Non-pigmented ciliary epithelial cell (primary cell): ENCODE measurements at places on chromosomes 5 and 9.

DNA sequence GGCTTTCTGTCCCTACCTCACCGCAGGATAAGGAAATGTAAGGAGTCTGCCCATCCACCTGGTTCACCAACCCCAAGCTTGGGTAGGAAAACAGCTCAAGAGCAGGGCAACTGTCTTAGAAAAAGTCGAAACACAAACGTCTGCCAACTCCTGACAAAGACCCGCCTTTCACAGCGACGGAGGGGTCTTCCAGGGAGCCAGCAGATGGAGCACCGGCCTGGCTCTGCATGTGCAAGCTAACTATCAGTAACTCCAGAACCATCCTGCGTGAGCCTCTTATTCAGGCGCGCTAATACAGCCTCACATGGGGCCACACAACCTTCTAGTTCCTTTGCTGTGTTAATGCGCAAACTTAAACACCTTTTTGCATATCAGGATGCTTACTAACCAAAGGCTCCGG, 26.9 kb downstream of the CAMSAP1 start:
- no peak for DNase-seq

DNA sequence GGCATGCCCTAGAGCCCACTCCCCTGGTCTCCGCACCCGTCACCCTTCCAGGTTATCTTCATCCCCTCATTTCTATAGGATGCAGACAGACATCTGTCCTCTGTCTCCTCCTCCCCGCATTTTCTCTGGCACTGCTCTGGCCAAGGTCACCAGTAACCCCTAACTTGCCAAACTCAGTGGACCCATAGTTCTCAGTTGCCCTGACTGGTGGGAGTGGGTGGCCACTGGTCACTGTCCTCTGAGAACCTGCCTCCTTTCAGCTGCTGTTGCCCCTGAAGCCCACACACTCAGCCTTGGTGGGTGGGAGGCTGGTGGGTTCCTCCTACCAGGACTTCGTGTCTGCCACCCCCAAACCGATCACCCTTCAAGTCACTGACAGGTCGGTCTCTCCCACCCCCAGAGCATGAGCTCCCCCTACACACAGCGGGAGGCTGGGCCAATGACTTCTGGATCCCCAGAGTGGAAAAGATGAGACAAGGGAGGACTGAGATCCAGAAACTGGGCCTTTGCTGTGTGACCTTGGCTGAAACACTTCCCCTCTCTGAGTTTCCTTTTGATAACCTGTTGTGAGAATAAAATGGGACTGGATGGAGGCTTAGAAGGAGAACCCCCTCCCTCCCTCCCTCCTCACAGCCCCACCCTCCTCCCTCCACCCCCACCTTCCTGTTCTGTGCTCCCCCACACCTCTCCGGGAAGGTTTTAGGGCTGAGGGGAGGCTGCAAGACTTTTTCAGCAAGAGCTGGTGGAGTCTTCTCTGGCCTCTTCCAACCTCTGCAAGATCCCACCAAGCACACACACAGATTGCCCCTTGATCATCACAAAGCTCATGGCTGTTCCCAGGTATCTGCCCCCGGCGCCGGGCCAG, 2.4 kb upstream of the DBN1 start:
- DNase-seq, result no peak

DNA sequence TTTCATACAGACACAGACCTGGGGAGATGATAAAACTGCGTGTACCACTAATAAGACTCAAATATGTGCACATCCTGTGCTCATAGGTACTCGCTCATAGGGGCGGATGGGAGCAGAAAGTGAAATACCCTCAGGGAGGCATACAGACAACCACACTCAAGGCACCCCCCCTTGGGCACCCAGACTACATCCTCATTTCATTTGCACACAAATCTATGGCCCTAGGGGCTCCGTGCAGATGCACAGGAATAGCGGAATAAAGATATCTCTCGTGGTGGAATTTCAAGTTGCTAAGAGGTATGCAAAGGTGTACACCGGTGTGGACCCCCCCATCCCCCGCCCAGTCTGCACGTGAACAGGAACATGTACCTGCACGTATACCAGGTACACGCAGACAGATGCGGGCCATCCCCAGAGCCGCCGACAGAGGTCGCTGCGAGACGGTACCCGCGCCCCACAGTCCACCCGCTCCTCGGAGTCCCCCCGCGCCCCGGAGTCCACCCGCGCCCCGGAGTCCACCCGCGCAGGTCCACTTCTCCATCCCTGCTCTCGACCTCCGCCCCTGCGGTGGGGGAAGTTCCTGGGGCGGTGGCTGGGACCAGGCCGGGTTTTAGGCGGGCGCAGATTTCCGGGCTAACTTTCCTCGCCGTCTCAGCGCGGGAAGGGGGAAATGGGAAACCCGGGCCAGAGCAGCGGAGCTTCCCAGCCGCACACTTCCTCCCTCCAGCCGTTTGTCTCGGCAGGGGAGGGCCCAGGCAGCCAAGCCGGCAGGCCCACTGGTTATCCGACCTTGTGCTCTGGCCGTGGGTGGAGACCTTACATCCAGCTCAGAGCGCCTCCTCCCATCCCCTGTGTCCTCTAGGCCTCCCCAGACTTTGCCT, 1.0 kb upstream of the IL12B start:
- no peak for DNase-seq

GRCh38 chr9:122398371-122398924, 27.6 kb downstream of the PTGS1 start:
- no peak for DNase-seq

DNA sequence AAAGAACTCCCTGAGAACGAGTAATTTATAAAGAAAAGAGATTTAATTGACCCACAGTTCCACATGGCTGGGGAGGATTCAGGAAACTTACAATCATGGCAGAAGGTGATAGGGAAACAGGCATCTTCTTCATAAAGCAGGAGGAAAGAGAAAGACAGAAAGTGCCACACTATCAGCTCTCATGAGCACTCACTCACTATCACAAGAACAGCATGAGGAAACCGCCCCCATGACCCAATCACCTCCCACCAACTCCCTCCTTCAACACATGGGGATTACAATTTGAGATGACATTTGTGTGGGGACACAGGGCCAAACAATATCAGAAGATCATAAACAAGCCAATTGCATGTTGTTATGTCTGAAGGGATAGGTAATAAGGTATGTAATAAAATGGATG, 935.9 kb upstream of the COX7C start:
- DNase-seq, result no peak

- no peak for DNase-seq
Measured at GRCh38 chr5:150560401-150561191, 52.7 kb downstream of the NDST1 start.

DNA sequence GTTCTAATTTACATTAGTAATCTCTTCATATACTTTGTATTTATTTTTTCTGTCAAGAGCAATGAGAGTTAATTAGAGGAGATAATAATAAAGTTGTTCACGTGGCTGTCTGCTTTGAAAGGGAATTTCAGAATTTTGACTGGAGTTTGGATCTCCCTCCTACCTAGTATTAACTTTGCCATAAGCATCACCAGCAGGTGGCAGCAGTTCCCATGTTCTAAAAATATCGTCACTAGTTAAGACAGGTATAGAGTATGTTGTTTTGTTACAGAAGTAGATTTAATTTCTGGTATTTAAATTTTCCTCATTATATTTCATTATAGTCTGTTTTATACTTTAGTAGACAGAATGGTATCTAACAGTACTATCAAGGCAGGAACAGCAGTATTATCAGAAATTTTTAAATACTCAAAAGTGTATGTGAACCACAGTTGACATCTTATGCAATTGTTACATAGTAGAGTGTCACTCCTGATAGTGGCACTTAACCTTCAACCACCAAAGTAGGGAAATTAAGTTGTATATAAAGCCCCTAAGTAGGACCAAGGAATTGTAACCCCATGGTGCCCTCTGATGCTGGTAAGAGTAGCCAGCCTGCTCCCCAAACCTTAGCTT, 20.4 kb downstream of the GNPDA1 start:
- no peak for DNase-seq

DNA sequence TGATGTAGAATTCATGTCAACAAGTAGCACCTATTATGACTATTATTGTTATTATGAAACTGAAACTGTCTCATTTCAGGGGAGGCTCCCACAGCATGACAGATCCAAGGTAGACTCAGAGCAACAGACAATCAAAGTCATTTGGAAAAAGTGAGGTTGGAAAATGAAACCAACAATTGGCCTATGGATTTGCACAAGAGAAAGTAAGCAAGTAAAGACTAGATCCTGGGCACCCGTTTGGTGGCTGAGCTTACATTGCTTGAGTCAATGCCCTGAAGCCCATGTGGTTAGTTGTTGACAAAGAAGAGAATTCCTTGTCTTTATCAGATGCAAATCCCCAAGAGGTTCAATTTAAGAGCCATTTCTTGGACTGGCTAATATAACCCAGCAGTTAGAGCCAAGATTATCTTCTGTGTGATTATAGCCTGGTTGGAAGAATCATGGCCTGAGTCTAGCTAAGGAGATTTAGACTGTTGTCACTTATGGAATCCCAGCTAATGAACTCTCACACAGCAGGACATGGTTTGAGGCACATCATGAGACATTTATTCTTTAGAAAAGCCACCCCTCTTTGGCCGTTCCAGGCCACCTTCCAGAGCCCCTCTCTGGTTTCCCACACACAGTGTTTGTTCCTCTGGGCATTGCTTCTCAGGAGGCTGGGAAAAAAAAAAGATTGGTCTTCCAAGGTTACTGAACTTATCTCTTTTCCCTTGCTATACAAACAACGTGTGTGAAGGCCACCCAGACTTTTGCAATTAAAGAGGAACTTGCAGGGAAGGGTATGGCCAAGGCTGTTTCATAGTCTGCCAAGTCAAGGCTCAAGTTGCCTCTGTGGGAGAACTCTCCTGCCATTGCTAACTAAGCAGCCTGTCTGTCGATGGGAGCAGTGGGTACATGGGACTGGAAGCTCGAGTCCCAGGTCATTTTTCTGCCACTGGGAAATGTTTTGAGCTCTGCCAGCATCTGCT, 399.5 kb downstream of the ENC1 start:
- DNase-seq, result no peak

- DNase-seq, result no peak
Measured at GRCh38 chr9:36164989-36165388, 4.2 kb upstream of the CCIN start.

DNA sequence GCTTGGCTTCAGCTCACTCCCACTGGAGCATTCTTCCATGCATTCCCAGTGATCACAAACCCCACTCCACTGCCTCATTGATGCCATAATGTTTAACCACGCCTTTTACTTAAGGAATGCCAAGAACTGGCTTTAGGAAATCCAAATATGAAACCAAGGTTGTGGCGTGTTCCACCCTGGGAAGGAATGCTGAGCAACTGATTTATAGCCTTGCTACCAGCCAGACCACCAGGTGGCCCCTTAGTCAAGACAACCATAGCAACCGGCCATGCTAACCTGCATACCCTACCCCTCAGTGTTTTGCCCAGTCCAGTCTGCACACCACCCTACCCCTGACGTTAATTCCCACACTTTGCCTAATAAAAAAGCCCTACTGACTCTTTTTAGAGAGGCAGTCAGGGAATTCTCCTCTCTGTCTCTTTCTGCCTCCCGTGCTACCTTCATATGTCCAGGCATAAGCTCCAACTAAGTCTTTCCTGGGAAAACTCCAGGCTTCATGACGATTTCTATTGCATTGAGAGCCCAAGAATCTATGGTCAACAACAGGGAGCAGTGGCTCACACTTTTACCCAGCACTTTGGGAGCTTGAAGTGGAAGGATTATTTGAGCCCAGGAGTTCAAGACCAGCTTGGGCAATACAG, 27.0 kb upstream of the PRRC2B start:
- DNase-seq, result no peak
